ENCODE measurements at places on chromosomes 6 and 20. TPM values are rescaled to one million over a fixed set of nuclear protein-coding genes. Genes with fewer than 3 reads are reported as not detected.

GRCh38 chr20:51529081-51529681 lies 13.3 kb downstream of the NFATC2 start:
- DNase-seq: no peak

Gene GATA5
- 0.22 TPM for total RNA-seq

Gene ZFP64
- 15.3 TPM for total RNA-seq

GRCh38 chr6:87575423-87575822 lies 14.4 kb downstream of the RARS2 start:
- DNase-seq: no peak

Data from mucosa of descending colon (tissue), 3 donors.